Psoas muscle (tissue), 8 donors: ENCODE measurements at places on chromosomes 1 and 21. TPM values are rescaled to one million over a fixed set of nuclear protein-coding genes. Genes with fewer than 3 reads are reported as not detected.

SIPA1L2 gene
- total RNA-seq: 4.3 TPM

FNDC5 gene
- total RNA-seq: 78.3 TPM

ZNF593OS gene
- 1.6 TPM for total RNA-seq

DDAH1 gene
- 26.3 TPM for total RNA-seq

OPRD1 gene
- total RNA-seq: 0.07 TPM

TENT5C gene
- 31.4 TPM for total RNA-seq

RGS8 gene
- total RNA-seq: not detected

SLC22A15 gene
- 0.39 TPM for total RNA-seq

CA14 gene
- 0.48 TPM for total RNA-seq

DNA sequence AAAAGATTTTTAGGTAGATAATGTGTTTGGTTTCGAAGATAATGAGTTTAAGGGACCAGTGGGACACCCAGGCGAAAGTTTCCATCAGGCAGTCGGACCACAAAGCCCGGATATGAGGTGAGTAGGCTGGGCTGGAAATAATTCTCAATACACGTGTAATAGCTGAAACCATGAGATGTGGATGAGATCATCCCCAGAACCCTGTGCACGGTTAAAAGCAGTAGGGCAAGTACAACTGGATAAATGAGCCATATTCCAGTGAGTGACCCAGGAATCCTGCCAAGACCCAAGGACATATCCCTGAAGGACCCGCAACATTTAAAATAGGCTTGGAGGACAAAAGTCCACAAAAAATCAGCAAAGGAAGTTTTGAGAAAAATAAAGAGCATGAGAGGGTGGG is 21.5 kb upstream of the NHLH2 start:
- DNase-seq: no peak

GRCh38 chr1:234667600-234668576 is 57.9 kb upstream of the IRF2BP2 start:
- no peak for DNase-seq

DNA sequence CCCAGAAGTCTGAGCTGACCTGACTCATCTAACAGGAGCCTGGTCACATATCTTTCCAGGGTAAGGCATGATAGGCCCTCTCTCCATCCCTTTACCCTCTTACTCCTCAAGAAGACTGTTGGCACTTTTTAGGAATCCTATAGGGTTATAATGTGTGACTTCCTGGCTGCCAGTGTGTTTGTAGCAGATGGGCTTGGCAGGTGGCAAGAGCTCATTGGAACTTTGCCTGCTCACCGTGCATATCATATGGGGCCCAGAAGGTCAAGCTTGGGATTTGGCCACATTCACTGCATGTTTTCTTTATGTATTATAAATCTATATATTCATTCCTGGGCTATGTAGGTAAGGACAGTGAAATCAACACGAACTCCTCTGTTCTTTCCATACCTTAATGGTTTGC is 5.2 kb downstream of the KAZN start:
- no peak for DNase-seq

- DNase-seq: no peak
These were observed 108.7 kb upstream of the IGSF21 start for GRCh38 chr1:17998889-17999288.

DNA sequence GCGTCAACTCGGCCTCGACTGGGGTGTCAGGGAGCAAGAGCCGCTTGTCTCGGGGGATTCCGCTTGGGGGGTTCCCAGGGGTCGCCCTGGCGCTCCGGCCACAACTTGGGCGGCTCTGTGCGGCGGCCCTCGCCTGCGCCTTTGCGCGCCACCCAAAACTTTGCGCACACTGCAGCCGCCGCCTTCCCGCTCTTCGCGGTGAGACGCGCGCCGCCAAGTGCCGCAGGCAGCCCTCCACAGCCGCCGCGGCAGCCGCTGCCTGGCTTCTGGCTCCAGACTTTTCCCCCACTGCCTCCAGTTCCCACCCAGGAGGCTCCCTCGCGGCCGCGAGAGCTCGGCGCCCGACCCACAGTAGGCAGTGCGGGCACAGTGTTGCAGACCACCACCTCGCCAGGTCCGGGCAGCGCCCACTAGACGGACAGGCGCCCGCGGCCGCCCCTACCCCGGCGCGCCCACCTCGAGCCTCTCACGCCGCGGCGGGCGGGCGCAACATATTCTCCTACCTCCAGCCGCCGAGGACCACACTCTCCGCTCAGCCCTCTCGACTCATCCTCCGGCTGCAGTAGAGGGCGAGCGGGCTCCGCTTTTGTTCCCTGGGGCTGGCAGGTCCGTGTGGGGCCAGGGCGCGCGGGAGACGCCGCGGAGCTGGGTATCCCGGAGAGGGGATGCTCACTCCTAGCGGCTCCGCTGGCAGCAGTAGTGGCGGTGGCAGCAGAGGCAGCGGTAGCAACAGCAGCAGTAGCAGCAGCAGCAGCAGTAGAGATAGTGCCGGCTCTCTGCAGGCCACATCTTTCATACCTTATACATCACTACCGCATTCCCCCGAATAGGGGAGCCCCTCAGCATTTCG is 296.6 kb downstream of the OMA1 start:
- DNase-seq: no peak

DNA sequence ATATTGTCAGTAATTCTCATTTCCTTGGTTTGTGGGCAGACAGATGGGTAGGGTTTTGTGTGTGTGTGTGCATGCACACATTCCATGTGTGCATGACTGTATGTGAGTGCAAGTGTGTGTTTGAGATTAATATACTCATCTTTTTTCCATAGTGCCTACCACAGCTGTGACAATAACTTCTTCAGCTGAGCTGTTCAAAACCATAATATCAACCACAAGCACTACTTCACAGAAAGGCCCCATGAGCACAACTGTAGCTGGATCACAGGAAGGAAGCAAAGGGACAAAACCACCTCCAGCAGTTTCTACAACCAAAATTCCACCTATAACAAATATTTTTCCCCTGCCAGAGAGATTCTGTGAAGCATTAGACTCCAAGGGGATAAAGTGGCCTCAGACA is 149.3 kb downstream of the ADGRL2 start:
- DNase-seq: no peak

DNA sequence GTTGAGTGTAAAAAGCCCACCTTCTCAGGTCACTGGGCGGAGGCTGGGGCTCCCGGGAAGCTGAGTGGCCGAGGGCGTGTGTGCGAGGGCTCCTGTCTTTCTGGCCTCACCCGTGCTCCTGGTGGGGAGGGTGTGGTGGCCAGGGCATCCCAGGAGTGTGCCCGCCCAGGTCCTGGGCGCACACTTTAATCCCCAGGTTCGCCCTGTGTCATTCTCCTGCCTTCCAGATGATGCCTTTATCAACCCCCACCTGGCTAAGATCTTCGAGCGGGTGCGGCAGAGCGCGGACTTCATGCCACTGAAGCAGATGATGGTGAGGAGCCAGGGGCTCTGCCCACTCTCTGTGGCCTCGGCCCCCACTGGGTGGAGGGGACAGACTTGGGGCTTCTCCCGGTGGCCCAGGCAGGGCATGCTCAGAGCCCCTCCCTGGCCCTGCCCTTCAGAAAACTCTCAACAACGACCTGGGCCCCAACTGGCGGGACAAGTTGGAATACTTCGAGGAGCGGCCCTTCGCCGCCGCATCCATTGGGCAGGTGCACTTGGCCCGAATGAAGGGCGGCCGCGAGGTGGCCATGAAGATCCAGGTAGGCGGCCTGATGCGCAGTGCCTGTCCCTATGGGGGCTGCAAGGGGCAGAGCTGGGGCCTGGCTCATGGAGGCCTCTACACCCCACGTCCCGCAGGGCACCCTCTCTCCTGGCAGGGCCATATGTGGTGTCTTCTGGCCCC is 42.5 kb downstream of the COQ8A start:
- peak; percentile 48 for DNase-seq

DNA sequence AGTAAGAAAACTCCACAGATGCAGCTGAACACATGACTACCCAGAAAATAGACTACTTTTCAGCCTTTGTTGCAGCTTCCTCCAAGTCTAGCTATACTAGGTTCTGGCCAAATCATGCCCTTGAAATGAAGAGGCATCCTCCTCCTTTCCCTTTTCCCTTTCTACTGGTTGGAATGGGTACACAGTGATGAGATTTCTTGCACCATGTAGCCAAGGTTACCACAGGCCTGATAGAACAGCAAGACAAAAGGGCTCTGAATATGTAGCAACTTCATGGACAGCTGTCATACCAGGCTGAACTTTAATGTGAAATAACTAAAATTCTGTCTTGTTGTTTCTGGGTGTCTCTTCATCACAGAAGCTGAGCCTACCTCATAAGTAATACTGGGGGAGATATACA is 146.5 kb downstream of the PDE4B start:
- DNase-seq: no peak

GRCh38 chr1:213015099-213016050 is at the start of gene ANGEL2:
ANGEL2 (minus strand) TSS chr1:213015867; CDS start chr1:213015671, 196 bp downstream.
- DNase-seq: peak; percentile 97

GRCh38 chr21:34534522-34534921 is 22.5 kb upstream of the KCNE1 start:
- DNase-seq: no peak

DNA sequence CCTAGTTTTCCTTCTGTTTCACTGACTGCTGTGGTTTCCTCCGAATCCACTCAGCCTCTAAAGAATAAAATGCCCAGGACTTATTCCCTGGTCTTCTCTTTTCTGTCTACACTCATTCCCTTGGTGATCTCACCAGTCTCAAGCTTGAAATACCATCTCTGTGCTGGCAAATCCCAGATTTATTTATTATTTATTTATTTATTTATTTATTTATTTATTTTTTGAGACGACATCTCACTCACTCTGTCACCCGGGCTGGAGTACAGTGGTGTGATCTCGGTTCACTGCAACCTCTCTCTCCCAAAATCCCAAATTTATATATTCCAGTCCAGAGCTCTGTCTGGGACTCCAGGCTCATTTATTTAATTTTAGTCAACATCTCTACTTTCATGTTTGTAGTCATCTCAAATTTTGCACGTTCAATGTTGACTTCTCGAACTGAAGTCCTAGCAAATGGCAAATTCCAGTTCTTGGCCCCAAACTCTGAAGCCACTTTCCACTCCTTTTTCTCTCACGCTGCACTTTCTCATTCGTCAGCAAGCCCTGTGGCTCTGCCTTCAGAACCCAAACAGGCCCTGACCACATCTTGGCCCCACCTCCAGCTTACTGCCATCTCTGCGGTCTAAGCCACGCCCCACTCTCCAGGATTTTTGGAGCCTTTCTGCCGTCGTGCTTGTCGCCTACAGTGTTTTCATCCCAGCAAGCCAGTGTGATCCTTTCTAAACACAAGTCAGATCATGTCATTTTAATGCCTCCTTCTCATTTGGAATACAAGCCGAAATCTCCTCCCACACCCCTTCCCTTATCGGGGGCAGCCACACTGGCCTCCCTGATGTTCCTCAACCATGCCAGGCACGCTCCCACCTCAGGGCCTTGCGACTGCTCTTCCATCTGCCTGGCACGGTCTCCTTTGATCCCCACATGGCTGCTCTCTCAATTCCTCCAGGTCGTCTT is 14.2 kb upstream of the TENT5B start:
- DNase-seq: no peak

- DNase-seq: peak; percentile 41
These were observed 1.6 kb downstream of the ADAM15 start for GRCh38 chr1:155052439-155053395.

DNA sequence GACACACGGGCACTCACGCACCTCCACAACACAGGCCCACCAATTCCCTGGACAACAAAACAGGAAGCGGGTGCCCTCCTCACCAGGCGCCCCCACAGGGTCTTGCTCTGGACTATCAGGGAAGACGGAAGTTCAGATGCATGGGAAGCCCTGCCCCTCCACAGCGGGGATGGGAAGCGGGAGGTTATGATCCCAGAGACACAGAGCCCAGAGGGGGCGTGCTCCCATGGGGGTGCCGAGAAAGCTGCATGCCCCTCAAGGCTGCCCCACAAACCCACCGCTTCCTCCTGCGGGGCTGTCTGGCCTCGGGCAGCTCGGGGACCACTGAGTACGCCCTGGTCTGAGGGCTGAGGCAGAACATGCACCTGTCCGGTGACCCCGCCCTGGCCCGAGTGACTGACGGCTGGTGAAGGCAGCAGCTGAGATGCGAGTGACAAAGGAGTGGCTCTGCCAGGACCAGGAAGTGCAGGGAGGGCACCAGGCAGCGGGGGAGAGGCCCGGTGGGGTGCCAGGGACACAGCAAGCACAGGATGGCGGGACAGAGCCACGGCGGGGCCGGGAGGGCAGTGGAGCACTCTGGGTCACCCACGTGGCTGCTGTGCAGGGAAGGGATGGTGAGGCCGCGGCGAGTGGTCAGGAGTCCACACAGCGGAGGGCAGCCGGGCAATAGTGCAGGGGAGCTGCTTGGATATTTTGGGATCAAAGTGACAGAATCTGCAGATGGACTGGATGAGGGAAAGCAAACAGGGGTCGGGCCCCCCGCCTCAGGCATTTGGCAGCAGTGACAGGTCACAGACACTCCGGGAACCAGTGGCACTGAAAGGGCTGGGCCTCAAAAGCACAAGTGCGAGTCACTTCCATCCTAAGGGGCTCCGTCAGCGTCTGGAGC is 18.6 kb downstream of the NADK start:
- no peak for DNase-seq

- no peak for DNase-seq
These were observed 160.0 kb downstream of the NEGR1 start for GRCh38 chr1:72122099-72122880.

GRCh38 chr1:10768552-10768951 is 27.9 kb downstream of the CASZ1 start:
- peak; percentile 26 for DNase-seq

- no peak for DNase-seq
These were observed 11.1 kb downstream of the TENT5C start for GRCh38 chr1:117616967-117617366.

- no peak for DNase-seq
These were observed 10.8 kb downstream of the NHLH1 start for GRCh38 chr1:160377585-160378206.

- DNase-seq: no peak
These were observed 58.4 kb upstream of the TENT5B start for GRCh38 chr1:27071049-27071416.

GRCh38 chr1:21188235-21188634 is 11.5 kb upstream of the EIF4G3 start:
- no peak for DNase-seq

DNA sequence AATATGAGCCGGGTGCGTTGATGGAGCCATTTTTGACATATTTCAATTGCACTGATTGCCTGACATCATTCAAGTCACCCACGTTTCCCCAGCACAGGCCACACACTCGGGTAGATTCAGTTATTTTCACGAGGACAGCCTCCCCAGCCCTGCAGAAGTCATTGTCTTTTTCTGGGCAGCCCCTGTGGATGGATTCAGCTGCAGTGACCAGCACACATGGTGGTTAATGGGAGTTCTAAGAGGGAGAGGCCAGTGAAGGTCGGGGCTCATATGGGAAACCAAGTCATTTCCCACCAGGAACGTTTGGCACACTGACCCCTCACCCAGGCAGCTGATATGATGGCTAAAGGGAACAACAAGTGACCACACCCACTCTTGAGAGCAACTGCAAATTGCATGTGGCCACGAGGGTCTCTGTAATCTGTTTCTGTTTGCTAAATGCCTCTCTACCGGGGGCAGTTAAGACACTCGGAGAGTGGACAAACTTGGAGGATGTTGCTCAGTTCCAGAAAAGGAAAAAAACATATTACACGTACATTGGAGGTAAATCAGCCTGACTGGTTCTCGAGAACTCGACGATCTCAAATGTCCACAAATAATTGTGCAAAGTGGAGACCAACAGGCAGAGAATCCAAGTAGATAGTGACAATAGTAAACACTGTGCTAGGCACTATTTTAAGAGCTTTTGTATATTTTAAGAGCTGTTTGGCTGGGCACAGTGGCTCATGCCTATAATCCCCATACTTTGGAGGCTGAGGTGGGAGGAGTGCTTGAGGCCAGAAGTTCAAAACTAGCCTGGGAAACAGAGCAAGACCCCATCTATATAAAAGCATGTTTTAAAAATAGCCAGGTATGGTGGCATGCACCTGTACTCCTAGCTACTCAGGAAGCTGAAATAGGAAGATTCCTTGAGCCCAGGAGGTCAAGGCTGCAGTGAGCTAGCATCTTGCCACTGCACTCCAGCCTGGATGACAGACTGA is 167.2 kb upstream of the IRF2BP2 start:
- no peak for DNase-seq
